ENCODE measurements at places on chromosomes 2 and 18. TPM values are rescaled to one million over a fixed set of nuclear protein-coding genes. Genes with fewer than 3 reads are reported as not detected.

Gene DSG1
- total RNA-seq = 17.2 TPM

Gene CASP8
- total RNA-seq = 8.3 TPM

Gene GALM
- 19.7 TPM for total RNA-seq

Gene COL5A2
- 607 TPM for total RNA-seq

Gene IL1RN
- total RNA-seq = 44.7 TPM

Gene AFF3
- 18.0 TPM for total RNA-seq

Gene ZNF804A
- total RNA-seq = 0.41 TPM

Gene PROC
- total RNA-seq = not detected

Gene TIA1
- 255 TPM for total RNA-seq

Gene SCN9A
- 11.1 TPM for total RNA-seq

Gene CNDP1
- not detected for total RNA-seq

Gene GREB1
- total RNA-seq = 6.9 TPM

Gene LTBP1
- 167 TPM for total RNA-seq

DNA sequence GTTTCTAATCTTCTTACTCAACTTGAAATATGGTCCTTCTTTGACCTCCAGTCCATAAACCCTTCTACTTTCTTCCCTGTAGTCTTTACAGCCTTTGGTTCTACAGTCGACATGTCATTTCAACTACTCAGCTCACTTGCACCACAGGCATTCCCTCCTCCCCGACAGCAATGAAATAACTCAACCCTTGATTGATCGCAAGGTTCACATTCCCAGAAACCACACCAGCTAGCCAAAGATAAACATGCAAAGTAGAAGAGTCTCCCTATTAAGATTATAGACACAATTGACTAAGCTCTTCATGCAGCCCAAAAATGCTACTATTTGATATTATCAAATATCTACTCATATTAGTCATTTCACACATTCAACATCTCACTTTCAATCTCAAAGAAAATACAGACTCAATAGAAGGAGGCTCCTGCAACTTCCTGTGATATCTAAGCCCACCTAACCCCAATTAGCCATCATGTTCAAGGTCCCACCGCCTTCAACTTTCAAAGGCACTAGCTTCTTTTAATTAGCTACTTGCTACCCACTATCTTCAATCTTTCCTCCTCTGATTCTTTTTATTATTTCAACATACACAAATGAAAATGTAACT is 50.8 kb downstream of the RTTN start:
- no peak for DNase-seq

- DNase-seq = peak; percentile 76
These were observed 761.6 kb downstream of the DSC3 start for GRCh38 chr18:30280861-30281470.

GRCh38 chr2:138485019-138485418 is 16.6 kb upstream of the SPOPL start:
- no peak for DNase-seq

- DNase-seq = no peak
These were observed 236.5 kb upstream of the SALL3 start for GRCh38 chr18:78743078-78743477.

- no peak for DNase-seq
These were observed 6.5 kb downstream of the LPIN1 start for GRCh38 chr2:11752906-11753305.

DNA sequence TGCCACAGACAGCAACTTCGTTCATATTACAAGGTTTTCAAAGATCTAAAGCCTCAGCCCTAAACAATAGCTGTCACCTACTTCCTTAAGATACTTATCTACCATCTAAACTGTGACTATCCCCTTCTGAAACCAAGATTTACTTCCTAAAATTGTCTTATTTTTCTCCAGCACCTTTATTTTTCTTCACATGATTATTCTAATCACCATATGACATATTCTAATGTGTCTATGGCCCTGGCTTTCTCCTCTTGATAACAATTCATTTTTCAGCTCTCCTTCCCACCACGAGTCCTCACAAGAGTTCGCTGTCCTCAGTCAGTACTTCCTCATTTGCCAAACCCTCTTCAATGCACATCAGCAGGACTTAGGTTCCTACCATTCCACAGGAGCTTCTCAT is 53.9 kb downstream of the RTTN start:
- no peak for DNase-seq

DNA sequence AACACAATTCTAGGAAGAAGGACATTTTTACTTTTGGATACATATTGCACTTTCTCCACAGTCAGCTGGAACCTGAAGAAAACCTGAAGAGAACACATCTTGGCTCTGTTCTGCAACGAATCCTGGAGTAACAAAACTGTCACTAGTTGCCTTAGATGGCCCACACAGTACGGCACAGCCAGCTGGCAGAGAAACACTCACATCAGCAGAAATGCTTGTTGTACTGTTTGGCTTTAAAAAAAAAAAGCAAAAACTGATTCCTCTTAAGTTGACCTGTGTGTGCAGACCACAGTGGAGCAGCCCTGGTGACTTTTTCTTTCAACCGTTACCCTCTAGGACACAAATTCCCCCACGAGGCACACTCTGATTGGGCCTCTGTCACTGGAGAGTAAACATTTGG is 152.3 kb upstream of the TWIST2 start:
- peak; percentile 56 for DNase-seq

GRCh38 chr2:48165070-48165753 is 258.9 kb upstream of the FBXO11 start:
- no peak for DNase-seq

- peak; percentile 51 for DNase-seq
These were observed 79.9 kb downstream of the EPAS1 start for GRCh38 chr2:46377101-46377581.

- no peak for DNase-seq
These were observed 117.2 kb downstream of the CCDC102B start for GRCh38 chr18:68915061-68915460.

DNA sequence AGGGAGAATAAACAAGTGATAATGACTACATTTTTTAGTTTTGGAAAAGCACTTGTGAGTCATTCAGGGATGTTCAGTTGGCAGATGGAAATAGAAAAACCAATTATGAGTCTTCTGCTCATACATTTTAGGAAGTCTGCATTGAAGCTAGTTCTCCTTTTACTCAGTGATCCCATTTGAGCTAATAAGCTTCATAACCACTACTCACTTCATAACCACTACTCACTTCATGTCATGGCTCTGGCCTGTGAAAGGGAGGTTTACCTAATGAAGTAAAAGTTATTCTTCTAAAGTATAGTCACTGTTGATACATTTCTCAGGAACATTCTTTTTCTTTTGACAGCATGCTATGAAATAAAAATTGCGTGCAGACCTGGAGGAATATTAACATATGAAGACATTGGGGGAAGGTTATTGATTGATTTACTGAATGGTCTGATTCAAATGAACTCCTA is 948.7 kb downstream of the TSN start:
- no peak for DNase-seq

DNA sequence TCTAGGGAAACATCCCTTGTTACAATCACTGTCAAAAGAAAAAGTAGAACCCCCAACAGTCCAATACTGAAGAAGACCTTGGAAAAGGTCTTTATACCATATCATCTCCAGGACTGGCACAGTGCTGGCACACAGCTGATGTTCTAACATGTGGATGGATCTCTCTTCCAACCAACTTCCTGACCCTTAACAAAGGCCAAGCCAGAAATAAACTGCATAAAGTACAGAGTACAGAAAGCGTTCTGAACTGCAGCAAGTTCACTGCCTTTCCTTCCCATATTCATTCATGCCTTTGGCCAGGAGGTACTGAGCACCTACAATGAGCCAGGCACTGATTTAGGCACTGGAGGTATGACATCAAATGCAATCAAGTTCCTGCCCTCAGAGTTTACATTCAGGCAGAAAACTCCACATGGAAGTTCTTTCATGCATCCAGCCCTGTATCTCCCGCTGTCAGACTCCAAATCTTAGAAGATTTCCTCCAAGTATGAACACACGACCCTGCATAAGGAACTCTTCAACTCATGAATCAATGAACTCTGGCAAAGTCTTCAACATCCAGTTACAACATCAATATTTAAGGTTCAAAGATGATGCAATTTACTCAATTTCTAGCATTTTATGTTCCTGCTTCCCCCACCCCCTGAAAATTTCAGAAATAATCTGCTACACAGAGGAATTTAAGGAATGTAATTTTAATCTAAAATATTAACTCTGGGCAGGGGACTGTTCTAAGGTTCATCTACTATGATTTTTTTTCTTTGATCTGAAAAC is 33.8 kb downstream of the ACVR1 start:
- DNase-seq = no peak

DNA sequence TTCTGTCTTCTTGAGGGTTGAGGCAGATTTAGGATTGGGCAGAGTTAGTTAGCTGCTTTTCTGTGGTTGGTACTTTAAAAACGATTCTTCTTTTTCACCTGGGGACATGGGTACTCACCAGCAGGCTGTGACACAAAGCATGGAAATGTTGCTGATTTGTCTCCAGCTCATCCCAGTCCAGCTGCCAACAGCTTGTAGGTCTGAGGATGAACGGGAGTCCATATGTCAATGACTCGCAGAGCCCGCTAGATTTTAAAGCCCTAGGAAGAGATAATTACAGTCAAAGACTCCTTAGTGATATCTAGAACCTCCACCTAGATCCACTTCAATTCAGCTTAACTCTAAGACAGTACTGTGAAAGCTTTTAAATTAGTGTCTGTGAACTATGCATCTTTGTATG is 20.8 kb downstream of the DOK1 start:
- DNase-seq = no peak

DNA sequence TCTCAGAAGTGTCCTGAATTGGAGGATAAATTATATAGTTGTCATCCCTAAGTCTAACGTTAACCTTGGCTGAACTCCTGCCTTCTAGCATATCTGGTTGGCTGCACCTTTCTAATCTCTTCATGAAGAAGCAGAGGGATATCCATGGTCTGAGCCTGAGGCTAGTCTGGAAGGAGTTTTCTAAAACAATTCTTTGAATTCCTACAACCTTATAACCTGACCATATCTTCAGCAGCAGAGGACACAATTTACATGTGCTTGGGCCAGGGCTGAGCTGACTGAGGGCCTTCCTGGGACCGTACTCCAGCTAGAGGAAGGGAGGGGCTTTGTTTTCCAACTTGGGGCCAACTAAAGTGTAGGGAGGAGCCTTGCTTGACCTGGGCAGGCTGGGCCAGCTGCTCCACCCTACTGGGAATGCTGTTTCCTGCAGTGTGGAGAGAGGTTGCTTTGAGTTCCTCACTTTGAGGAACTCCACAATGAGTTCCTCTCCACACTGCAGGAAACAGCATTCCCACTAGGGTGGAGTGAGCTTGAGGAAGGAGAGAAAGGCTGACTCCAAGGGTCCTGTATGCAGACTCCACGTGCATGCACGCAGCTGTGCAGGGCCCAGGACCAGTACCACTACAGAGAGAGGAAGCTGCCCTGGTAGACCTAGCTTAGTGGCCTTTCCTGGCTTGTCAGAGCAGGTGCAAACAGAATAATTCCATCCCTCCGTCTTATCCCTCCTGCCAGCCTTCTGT is 19.6 kb downstream of the CEP68 start:
- DNase-seq = no peak

- peak; percentile 68 for DNase-seq
These were observed 783.0 kb upstream of the ZEB2 start for GRCh38 chr2:145302886-145303285.

- no peak for DNase-seq
These were observed 201.8 kb downstream of the KLHL29 start for GRCh38 chr2:23586741-23587306.

DNA sequence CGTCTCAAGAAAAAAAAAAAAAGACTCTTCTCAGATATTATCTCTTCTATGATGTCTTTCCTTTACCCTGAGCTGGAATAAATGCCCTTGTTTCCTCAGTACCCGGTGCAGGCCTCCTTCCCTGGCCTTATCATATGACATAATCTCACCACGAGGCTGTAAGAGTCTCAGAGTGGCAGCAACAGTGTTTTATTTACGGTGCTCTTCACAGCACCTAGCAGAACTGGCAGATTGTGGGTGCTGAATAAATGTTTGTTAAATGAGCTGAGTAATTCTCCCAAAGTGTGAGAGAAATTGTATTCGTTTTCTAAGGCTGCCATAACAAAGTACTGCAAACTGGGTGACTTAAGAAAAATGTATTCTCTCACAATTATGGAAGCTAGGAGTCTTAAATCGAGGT is 82.8 kb upstream of the CD28 start:
- DNase-seq = no peak

DNA sequence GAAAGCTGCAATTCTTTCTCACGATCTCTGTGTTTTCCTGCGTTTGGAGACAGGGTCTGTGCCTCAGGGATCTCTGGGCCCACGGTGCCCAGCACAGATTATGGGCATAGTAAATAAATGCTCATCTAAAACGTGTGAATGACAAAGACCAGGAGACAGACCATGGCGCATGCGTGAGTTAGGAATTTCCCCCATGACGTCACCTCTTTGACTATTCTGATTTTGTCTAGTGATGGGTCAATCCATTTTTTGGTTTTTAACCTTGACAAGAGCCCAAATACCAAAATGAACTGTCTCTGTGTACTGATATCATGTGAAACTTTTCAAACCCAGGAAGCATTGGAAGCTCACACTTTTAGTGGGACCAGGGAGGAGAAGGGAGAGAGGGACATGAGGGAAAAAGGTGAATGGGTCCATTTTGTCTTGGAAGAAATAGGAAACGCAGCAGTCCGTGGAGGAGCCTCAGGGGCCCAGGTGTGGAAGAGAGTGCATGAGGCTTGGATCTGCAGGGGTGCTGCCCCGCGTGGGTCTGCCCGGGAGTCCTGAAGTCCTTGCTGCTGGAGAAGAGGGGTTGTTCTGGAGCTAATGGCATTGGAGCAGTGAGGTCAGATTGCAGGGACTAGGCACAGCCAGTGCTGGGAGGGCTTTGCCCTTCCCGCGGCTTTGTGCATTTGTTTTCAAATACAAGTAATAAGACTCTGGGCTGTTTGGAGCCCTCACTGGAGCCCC is 172.2 kb downstream of the ASB1 start:
- no peak for DNase-seq

GRCh38 chr18:11689669-11690565 is 853 bp downstream of the GNAL start:
- peak; percentile 51 for DNase-seq

DNA sequence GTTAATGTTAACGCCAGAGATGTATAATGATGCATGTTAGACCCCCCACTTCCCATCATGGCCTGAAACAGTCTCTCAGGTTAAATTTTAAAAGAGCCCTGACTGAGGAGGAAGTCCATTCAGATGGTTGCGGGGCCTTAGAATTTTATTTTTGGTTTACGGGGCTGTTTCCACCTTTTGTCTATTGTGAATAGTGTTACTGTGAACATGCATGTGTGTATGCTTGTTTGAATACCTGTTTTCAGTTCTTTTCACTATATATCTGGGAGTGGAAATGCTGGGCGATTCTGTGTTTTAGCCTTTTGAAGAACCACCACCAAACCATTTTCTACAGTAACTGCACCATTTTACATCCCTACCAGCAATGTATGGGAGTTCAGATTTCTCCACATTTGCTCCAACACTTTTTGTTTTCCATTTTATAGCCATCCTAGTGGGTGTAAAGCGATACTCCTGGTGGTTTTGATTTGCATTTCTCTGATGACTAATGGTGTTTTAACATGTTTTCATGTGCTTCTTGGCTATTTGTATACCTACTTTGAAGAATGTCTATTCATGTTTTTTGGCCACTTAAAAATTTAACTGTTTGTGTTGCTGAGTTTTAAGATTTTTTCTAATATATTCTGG is 133.0 kb downstream of the MYO3B start:
- no peak for DNase-seq
